Fibroblast of lung (primary cell): ENCODE measurements at places on chromosomes 4 and X.

DNA sequence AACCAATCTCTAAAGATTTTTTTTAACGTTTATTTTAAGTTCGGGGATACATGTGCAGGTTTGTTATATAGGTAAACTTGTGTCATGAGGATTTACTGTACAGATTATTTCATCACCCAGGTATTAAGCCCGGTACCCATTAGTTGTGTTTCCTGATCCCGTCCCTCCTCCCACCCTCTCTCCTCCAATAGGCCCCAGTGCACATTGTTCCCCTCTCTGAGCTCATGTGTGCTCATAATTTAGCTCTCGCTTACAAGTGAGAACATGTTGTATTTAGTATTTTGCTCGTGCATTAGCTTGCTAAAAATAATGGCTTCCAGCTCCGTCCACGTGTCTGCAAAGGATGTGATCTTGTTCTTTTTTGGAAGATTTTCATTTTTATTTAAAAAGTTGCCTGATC is 2309.4 kb upstream of the AGA start:
- no peak for DNase-seq

DNA sequence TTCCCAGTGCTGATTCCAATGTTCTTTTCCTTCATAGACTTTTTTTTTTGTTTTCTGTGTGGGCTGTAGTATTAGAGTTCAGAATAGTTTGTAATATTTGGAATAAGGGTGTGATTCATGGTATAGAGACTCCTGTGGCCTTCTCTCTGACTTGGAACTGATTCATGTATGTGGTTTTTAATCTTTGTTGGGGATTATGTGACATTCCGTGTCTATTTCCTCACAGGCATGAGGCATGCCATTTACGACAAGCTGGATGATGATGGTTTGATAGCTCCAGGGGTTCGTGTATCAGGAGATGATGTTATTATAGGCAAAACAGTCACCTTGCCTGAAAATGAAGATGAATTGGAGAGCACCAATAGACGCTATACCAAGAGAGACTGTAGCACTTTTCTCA is 44.4 kb downstream of the POLR2B start:
- DNase-seq, result peak; percentile 92

DNA sequence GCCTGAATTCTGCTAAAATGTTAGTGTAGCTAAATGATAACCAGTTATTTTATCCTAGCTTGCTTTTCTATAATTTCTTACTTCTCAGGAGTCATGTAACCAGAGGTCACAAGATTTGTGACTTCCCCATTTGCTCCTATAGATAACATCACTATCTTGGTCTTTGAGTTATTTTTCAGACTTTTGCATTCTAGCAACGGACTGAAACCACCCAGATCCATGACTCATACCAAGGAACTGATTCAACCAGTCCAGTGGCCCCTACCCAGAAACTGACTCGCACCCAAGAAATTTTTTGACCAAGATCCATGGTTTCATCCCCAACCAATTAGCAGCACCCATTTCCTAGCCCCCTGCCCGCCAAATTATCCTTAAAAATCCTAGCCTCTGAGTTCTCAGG is 50.0 kb downstream of the IQCM start:
- DNase-seq, result peak; percentile 70

GRCh38 chrX:139850968-139851367 is 81.9 kb downstream of the ATP11C start:
- no peak for DNase-seq

DNA sequence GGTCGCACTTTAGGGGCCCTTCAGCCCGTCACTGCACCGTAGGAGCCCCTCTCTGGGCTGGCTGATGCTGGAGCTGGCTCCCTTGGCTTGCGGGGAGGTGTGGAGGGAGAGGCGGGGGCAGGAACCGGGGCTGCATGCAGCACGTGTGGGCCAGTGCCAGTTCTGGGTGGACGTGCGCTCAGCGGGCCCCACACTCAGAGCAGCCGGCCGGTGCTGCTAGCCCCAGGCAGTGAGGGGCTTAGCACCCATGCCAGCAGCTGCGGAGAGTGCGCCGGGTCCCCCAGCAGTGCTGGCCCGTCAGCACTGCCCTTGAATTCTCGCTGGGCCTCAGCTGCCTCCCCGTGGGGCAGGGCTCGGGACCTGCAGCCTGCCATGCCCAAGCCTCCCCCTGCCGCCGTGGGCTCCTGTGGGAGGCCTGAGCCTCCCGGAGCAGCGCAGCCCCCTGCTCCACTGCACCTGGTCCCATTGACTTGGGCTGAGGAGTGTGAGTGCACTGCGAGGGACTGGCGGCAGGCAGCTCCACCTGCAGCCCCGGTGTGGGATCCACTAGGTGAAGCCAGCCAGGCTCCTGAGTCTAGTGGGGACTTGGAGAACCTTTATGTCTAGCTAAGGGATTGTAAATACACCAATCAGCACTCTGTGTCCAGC is 108.8 kb upstream of the RASGEF1B start:
- DNase-seq, result no peak

DNA sequence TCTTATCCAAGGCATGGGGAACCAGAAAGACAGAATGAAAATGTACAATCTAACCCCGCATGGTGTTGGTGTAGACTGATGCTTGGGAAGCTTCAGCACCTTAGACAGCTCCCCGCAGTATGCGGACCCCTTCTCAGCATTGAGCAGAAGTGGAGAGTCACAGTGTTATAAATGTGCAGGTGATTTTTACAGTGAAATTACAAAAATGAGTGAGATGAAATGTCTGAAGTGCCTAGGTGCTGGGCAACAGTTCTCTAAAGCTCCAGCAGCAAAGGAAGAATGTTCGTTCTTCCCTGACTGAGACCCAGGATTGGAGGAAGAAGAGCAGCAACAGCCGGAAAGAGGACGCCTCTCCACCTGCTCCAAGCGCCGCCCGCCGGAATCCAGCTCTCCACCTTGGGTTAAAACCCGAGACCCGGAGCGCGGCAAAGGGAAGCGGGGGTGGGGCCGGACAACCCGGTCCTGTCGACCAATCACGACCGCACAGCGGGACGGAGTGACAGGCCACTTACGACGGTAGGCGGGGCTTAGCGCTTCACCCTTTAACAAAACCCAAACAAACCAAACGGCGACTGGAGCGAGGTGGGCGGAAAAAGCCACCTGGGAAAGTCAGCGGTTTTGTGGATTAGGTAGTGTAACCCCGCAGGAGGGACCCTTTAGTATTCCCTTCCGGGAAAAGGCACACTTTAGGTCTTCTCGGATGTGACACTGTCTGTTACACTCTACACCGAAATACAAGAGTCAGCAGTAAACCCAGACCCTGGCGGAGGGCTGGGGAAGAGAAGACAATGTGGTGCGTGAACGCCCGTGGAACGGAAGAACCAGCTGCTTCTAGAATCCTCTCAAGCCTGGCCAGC is at the start of gene GLRA3:
GLRA3 (minus strand) TSS at position 403 of the 857 bp plus-strand sequence. CDS start 436 bp downstream, outside the sequence.
- DNase-seq, result peak; percentile 47

DNA sequence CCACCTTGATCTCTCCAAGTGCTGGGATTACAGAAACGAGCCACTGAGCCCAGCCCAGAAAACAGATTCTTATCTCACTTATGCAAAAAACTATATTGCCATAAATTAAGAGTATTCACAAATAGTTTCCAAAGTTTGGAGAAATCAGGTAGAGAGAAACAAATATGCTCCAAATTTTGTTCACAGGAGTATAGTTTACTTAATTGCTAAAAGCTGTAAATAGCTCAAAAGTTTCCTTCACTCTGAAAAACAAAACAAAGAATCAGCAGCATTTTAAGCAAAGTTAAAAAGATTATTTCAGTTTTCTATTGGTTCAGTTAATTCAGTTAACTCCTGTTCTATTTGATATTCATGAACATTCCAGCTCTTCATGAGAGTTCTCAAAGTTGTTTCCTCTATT is 18.5 kb upstream of the GRPEL1 start:
- DNase-seq, result no peak

DNA sequence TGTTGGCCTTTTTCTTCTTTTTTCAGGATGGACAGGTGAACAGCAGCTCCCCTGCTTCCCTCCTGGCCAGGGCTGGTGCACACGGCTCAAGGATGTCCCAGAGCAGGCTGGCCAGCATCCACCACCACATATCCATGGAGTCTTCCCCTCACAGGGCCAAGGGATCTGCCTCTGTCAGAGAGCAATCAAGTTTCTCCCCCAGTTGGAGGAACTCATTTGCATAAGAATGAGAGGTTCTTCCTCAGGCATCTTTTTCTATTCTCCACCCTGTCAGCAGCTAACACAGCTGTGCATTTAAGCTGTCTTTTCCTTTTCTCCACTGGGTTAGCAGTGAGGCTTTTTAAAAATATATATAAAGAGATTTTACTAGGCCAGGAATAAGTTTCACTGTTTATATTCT is 143.8 kb downstream of the ANAPC10 start:
- DNase-seq, result no peak

DNA sequence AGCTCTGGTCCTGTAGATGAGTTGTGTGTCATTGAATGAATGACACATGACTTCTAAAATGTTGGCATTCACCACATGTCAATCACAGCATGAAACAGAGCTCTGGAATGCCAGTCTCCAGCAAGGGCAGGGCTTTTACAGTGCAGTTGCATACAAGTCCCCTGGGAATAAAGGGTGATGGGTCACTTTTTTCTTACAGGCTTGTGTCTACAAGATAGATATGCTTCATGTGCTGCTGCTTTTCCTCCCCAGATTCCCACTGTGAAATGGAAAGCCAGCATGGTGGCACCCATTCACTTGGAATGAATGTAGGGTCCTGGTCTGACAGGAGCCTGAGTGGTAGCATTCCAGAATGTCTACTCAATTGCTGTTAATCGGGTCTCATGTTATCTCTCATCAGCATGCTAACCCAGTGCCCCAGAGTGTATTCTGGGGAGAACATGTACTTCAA is 159.1 kb upstream of the KIT start:
- DNase-seq, result peak; percentile 55

- peak; percentile 64 for DNase-seq
These were observed 277.6 kb upstream of the DIAPH2 start for GRCh38 chrX:96407072-96407471.

DNA sequence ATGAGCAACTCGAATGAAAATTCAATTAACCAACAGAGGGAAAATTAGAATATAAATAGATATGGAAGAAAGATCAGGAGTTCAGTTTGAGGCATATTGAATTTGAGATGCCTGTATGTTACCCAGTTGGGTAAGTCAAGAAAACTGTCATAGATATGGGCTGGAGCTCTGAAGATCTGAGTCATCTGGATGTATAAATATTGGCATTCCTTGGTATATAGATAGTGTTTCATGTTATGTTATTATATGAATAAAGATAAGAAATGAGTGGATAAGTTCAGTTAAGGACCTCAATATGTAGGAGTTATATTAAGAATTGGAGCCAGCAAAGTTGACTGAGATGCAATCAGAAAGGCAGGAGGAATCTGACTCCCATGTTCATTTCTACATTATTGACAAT is 543.6 kb upstream of the SMIM31 start:
- DNase-seq, result peak; percentile 22

- no peak for DNase-seq
These were observed 14.3 kb upstream of the NAT8L start for GRCh38 chr4:2044542-2045517.

DNA sequence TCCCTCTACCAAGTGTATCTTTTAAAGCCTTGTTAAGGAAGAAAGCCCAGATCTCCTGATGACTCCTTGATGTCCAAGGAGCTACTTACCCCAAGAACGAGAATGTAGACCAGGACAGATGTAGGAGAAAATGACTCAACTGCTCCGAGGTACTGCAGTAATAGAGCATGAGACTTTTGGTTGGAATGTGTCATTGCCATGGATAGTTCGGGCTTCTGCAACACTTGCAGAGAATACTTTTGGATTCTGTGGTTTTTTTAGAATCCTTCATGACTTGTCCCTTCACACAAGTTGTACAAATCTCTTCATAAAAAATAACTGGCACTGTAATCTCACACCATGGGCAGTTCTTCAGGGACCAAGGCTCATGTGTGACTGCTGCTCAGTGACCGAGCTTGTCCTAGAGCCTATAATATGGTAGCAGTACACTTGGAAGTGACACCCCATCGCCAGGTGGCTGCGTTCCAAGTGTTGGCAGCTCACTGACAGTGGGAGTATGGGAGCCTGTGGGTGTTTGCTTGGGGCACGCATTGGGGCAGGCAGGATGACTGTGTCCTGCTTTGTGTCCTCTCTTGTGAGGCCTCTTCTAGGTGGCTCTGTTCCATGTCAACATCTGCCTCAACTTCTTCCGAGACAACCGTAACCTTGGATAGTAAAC is 87.9 kb upstream of the WDR1 start:
- DNase-seq, result no peak
